SJCRH30 (cell line): ENCODE measurements at places on chromosomes 5 and 9. TPM values are rescaled to one million over a fixed set of nuclear protein-coding genes. Genes with fewer than 3 reads are reported as not detected.
A peak's percentile ranks its signal among the peaks of the same experiment; 100 is the strongest.

GRCh38 chr5:18732556-18733479 is 1098.6 kb downstream of the TAF11L14 start:
- no peak for DNase-seq

GRCh38 chr9:135811801-135812200 is 95.5 kb downstream of the CAMSAP1 start:
- DNase-seq = peak; percentile 84

DNA sequence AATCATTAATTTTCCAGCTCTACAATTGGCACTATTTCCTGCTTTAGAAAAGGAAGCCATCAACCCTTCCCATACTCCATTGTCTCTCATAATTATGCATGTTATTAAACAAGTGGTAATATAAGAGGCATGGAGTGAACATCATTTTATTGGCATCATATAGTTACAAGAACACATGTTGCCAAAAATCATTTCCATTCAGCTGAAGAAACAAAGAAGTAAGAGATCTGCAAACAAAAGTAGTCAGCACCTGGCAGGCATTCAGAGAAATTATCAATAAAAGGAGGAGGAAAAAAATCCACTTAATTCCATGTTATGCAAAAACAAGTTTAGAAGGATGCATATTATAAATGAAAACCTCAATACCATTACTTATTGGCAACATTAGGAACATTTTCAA is 1208.2 kb upstream of the C9orf72 start:
- DNase-seq = no peak

- no peak for DNase-seq
Measured at GRCh38 chr5:68265347-68265746, 49.8 kb downstream of the PIK3R1 start.

GRCh38 chr5:172428224-172429166 is 25.8 kb downstream of the SH3PXD2B start:
- no peak for DNase-seq

DNA sequence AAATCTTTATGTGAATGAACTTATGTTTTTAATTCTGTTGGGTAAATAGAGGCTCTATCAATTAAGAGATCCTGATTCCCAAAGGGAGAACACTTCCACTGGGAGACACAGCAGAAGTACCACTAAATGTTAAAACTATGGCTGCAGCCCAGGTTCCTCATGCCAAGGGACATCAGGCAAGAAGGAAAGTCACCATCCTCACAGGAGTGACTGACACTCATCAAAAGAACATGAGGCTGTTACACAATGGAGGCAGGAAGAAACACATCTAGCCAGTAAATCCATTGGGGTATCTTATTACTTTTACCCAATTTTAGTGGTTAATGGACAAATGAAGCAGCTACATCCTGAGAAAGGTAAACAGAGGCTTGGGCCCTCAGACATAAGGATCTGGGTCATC is 94.4 kb downstream of the MAPKAP1 start:
- DNase-seq = no peak

- DNase-seq = no peak
Measured at GRCh38 chr9:91271156-91271555, 90.6 kb downstream of the AUH start.

The HTR4 gene
- 0.06 TPM in 1 of 2 replicates, not detected in the other for total RNA-seq

The PRKACG gene
- not detected in 2 replicates for total RNA-seq

The EQTN gene
- not detected in 2 replicates for total RNA-seq
